ENCODE measurements at places on chromosomes 5 and 9.

- DNase-seq, result no peak
Observed at GRCh38 chr9:37747271-37747753, 6.3 kb upstream of the TRMT10B start.

DNA sequence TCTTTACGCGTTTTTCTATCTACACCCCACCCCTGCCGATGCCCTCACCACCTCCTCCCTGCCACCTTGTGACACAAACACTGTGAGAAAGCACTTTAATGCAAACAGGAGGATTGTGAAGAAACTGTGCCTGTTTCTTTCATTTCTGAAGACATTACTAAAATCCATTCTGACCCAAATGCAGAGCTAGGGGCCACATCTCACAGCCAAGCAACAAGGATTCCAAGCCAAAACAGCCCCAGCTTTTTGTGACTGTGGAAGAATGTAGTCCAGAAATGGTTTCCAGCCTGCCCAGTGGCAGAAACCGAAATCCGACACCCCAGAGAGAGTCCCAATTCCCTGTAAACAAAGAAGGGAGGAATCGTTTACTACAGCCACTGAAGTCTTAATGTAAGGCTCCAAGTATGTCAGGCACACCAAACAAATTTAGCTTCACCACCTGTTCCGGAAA lies 190.9 kb downstream of the TTC39B start:
- DNase-seq, result no peak

GRCh38 chr9:131854896-131855613 lies 115.2 kb upstream of the RAPGEF1 start:
- DNase-seq, result no peak

GRCh38 chr5:57956636-57957035 lies 474.0 kb upstream of the ACTBL2 start:
- no peak for DNase-seq

DNA sequence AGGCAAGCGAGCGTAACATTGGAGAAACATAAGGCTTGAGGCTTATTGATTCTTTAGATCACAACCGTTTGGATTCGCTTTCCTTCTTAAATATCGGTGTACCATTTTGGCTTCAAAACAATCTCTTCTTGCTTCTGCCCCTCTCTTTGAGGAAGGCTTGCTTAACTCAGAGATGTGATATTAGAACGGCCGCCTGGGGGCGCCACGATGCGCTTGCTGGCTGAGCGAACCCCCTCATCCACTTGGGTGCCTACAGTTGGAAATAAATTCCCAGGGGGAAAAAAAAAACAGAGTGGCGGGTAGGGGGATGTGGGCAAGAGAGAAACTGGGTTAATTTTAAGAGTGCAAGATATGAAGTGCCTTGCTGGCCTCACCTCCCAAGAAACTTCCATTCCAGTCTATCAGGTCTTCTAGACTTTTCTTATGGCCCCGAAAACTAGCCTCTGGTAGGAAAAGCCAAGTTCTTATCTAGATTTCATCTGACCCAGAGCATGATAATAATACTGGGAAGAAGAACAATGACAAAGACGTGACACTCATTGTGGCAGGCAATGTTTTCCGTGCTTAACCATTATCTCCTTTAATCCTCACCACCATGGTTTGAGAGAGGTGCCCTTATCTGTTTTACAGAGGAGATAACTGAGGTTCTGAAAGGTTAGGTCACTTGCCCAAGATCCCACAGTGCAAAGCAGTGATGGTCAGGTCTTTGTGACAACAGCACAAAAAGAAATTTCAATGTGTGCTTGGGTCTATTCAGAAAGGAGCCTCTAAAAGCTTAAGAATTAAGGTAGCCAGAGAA lies 115.8 kb downstream of the DPYSL3 start:
- no peak for DNase-seq

- no peak for DNase-seq
Observed at GRCh38 chr5:65790371-65791163, 68.6 kb downstream of the NLN start.

DNA sequence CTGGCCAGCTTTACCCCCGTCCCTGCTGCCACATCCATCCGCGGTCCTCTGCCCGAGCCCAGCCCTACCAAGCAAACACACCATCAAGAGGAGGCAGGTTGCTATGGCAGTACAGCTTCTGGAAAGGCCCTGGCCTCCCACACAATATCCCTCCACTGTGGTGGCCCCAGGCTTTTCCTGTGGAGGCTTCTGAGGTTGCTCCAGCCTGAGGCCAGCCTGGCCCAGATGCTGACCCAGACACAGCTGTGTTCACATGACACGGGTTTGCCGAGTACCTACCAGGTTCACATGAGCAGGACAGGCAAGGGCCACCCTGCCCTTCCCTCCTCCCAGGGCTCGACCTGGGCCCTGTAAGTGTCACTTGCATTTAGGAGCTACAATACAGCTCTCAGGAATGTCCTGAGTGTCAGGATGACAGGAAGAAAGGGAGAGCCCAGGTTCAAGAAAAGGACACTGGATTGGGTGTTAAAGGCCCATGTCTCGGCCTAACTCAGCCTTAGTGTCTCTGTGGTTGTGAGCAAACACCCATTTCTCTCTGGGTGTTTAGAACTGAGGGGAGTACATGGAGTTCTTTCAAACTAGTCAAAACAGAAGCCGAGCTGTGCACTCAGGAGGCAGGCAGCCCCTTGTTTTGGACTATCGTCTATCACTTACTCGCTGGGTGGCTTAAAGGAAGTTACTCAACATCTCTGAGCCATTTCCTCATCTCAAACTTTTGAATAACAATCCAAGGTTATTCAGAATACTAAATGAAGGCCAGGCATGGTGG lies 40.2 kb downstream of the NAIF1 start:
- no peak for DNase-seq

DNA sequence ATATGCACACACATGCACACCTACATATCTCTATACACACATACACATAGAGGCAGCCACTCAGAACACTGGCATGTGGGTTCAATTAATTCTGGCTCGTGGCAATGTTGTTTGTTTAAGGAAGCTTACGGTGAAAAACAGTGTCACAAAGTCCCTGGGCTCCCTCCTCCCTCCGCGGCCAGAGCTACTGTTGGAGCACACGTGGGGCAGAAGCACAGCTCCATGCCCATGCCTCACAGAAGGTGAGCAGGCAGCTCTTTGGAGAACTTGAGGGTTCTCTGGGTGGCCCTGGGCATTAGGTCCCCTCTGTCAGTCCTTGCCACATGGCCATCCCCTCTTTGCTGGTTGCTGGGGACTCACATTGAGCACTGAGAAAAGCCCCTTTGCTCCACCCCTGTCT lies 107.5 kb downstream of the GADD45G start:
- no peak for DNase-seq

GRCh38 chr5:90548069-90548593 lies 10.5 kb upstream of the ADGRV1 start:
- DNase-seq, result no peak

DNA sequence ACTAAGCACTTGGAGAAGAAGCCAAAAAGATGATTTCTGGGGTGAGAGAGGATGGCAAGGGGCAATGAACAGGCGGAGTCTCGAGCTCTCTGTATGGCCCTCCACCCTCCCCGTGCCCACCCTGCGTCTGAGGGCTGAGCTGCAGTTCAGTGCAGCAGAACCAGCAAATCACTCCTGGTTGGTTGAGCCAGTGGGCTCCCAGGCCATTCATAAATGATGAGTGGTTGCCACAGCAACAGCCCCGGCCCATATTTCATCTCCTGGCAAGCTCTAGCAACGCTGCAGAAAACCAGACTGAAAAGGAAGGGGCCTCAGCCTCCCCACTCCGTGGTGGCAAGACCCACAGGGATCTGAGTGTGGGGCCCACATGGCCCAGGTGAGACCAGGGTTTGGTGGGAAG lies 93.8 kb upstream of the PPP1R26 start:
- DNase-seq, result no peak

DNA sequence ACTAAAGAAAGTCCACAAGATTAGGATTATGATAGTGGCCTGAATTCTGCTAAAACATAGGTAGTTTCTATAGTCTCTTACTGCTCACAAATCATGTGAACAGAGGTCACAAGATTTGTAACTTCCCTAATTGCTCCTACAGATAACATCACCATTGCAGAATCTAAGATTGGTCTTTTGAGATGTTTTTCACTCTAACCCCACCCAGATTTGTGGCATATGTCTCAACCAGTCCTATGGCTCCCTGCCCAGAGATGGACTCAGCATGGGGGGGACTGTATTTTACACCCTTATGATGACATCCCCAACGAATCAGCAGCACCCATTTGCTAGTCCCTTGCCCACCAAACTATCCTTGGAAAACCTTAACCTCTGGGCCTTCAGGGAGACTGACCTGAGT lies 1046.2 kb downstream of the CDH12 start:
- DNase-seq, result no peak

DNA sequence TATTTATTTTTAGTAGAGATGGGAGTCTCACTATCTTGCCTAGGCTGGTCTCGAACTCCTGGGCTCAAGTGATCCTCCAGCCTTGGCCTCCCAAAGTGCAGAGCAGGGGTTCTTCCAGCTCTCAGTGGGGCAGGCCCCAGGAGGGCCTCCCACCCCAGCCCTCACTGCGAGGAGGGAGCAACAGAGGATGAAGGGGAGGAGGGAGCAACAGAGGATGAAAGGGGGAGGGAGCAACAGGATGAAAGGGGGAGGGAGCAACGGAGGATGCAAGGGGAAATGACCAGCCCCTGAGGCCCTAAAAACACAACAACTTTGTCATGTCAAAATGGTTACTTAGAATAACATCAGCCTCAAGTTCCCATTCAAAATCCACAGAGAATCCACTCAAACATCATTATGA lies 10.0 kb downstream of the TRIM14 start:
- DNase-seq, result no peak

- peak; percentile 31 for DNase-seq
Observed at GRCh38 chr5:73792687-73793320, 166.8 kb downstream of the ARHGEF28 start.

DNA sequence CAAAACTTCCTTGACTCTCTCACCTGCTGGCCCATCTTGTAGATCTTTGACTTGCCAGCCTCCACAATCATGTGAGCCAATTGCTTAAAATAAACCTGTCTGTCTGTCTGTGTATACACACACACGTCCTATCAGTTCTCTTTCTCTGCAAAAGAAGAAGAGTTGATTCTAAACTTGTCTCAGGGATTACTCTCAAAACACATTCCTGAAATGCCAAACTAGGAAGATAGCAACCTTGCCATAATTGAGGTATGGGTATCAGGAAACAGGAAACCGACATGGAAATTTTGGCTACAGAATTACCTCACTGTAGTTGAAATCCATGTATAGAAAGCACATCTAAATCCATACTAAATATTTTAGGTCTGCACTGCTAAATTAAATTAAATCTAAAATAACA lies 483.4 kb downstream of the PLK2 start:
- DNase-seq, result no peak

DNA sequence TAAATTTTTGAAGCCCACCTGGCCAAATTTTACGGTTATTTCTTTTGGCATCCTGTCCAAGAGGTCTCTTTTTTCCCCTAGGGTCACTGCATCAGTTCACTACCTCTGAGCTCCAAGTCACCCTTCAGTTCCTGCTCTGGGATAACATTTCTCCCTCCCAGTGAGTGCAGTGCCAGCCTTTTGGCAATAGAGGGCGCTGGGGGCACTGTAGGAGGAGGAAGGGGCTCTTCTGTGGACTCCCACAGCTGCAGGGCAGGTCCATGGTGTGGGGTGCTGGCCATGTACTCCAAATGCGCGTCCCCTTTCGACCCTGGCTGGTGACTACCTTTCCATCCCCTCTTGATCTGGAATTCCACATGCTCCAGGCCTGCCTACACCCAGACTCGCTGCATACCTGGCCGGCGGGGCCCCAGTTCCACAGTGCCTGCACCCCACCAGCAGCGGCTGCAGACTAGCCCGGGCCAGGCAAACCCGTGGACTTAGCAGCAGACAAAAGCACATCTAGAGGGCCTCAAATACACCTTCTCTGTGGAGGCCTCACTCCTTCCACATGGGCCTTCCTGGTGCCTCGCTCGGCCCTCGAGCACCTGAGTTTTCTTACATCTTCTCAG lies 20.3 kb upstream of the NINJ1 start:
- DNase-seq, result no peak

DNA sequence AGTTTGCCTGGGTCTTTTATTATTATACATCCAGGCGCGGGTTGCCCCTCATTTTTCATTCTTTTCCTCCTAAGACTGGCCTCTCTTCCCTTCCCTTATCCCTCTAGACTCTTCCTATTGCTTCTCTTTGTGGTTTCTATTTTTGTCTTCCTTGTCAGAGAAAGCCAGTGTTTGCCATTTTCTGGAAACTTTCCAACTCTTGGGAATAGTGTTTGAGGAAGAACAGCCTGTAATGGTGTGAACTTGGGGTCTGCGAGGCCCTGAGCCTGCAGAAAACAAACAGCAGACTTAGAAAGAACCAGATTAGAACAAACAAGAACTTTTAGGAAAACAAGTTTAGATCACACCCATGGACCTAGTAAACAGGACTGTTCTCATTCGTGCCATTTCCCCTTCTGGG lies 15.5 kb downstream of the PRKACG start:
- DNase-seq, result no peak

- no peak for DNase-seq
Observed at GRCh38 chr5:87369431-87369830, 43.3 kb downstream of the CCNH start.

DNA sequence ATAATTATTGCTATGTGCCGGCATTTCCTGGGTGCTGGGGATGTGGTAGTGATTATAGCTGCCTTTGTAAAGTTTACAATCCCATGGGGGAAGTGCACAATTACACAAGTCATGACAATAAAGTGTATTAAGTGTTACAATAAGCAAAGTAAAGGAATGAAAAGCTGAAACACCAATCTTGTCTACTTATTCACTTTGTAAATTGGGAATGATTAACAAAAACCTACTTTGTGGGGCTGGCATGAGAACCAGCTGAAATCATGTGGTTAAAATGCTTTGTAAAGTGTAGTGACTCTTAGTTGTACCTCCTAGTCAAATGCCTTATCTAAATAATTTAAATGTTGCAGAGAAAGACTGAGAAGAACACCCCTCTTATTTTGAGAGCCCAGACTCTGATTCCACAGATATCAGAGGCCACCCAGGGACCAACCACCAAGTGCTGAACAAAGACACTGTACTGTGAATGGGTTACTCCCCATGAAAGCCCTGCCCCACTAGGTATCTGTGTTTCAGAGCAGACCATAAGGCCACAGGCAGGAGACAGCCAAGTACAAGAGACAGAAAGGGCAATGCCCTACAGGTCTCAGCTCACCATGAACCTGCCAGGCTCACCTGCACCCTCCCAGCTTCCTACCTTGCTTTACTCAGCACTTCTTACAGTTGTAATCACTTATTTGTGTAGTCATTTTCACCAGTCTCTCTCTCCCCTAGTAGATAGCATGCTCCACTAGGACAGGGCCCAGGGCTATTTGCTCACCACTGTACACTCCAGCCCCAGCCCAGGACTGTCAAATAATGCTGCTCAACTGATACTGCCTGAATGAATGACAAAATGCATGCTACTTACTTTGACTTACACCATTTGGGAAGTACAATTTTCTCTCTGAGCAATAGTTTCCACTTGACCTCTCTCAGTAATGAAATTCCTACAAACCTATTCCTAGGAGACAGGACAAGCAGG lies 101.6 kb upstream of the APC start:
- no peak for DNase-seq

- no peak for DNase-seq
Observed at GRCh38 chr9:109604781-109605180, 106.7 kb upstream of the PTPN3 start.

- DNase-seq, result no peak
Observed at GRCh38 chr9:109033941-109034700, 20.8 kb upstream of the CTNNAL1 start.

- no peak for DNase-seq
Observed at GRCh38 chr5:58191443-58191842, 268.4 kb downstream of the PLK2 start.

GRCh38 chr9:137115394-137116026 lies 977 bp upstream of the DPP7 start:
- DNase-seq, result no peak

GRCh38 chr5:157390551-157391297 lies 69.3 kb upstream of the NIPAL4 start:
- no peak for DNase-seq

- DNase-seq, result no peak
Observed at GRCh38 chr5:52888363-52888762, 100.6 kb downstream of the ITGA1 start.

Data from stimulated activated CD8-positive, alpha-beta memory T cell treated with anti-CD3 and anti-CD28 coated beads, Interleukin-7, amount 100 ng/mL, for 1 hour (primary cell).